ENCODE measurements at places on chromosomes 6 and 20.

- no peak for DNase-seq
Measured at GRCh38 chr6:52489881-52490280, 69.7 kb downstream of the EFHC1 start.

- no peak for DNase-seq
Measured at GRCh38 chr6:167652701-167653095, 174.0 kb upstream of the AFDN start.

GRCh38 chr6:98844244-98845210 is 10.2 kb downstream of the POU3F2 start:
- no peak for DNase-seq

GRCh38 chr6:36539814-36540568 is 7.3 kb downstream of the STK38 start:
- DNase-seq = no peak

DNA sequence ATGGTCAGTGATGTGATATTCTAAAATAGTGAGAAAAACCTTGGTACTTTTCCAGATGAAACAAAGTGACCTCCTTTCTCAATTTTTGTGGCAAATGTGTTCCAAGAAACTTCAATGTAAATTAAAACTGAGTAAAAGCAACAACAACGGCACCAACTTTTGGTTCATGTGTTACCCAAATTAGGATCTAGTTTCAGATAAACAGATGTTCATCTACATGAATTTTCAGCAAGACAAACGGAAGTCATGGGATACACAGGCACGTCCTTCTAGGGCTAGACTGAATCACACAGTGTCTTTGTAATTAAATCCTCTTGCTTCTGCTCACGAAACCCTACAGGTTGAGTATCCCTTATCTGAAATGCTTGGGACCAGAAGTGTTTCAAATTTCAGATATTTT is 915.2 kb downstream of the TFAP2A start:
- DNase-seq = no peak

- DNase-seq = no peak
Measured at GRCh38 chr6:35309611-35310264, 12.1 kb downstream of the DEF6 start.

DNA sequence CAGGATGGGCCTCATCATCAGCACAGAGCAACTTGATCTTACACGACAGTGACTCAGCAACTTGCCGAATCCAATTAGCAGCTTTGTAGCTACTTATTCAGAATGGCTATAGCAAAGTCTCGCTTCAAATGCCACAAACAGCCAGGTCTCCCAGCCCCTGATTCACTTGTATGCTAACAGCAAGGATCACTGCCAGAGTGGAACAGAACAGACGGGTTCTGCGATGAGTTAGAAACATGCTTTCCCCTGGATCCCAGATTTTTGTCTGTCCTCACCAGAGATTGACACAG is 254.4 kb downstream of the NRN1 start:
- DNase-seq = no peak

DNA sequence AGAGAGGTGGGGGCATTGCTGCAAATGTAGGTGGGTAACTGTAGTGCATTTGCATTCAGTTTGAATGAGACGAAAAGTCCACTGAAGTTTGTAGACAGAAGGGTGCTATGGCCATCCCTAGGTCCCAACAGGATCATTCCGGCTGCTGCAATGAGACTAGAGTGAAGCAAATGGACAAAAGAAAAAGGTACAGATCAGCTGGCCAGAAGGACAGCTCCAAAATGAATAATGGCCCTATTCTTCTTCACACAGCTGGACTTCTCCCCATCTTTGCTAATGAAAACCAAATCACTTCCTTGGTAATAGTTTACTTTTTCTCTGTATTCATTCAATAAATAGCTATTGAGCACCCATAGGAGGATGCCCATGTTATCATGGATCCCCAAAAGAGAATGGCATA is 56.4 kb upstream of the TPD52L1 start:
- no peak for DNase-seq

DNA sequence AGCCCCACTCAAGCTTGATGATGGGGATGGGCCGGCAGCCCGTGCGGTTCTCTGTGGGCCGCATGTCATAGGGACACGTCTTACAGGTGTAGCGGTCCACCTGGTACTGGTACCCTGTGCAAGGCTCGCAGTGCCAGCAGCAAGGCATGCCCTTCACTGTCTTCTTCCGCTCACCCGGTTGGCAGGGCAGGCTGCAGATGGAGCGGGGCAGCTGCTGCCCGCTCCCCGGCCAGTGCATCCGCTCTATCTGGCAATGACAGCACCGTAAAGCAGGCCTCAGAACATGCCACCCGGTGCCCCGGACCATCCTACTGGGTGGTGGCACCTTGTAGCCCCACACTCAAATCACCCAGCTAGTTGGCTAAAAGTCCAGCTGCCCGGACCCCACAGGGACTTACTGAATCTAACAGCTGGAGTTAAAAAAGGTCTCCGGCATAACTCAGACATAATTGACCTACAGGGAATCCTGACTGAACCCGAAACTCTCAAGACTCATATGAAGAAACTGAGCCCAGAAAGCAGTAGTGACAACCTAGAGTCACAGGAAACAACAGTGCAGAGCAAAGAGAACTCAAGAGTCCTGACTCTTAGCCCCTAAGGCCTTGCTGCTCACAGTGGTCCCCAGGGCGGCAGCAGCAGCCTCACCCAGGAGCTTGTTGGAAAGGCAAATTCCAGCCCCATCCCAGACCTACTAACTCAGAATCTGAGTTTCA is 109.4 kb downstream of the GRM4 start:
- no peak for DNase-seq

DNA sequence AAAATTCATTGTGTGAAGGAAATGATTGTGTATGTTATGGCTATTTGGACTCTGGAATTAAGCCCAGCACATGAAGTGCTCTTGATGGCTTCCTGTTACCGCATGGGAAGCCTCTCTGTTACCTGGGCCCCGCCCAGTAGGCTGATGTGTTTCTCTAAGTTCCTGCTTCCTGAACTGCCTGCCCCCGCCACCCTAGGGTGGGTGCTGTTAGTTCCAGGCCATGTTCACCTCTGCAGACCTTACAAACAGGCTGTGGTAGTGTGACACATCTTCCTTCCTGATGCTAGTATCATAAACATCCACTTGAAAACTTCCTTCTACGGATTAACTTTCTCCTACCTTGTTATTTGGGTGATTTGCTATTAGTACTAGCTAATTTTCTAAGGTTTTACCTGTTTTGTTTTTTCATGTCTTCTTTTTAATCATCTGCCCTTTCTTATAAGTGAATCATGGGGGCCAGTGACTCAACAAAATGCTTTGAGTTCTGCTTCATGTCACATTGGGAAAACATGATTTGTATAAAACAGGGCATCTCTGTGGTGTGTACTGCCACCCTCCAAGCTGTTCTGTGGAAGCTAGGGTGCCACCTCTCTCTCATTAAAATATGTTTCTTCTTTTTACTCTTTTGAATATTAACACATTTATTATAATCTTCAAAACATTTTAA is 40.6 kb downstream of the SH3BGRL2 start:
- DNase-seq = peak; percentile 2

DNA sequence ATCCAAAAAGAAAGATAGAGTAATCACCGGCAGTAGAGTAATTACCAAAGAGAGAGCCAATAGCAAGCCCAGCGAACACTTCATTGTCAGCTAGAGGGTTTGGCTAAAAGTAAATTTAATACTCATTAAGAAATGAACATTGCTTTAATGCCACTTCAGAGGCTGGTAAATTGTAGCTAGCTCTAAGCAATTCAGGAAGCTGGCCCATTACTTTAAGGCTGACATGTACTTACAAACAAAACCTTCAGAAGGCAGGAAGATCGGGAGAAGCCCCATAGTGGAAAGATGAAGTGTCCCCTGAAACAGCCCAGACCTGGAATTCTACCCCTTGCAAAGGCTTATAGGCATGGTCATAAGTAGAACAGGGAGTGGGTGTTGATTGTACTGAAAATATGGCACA is 396.6 kb upstream of the ID4 start:
- DNase-seq = no peak

DNA sequence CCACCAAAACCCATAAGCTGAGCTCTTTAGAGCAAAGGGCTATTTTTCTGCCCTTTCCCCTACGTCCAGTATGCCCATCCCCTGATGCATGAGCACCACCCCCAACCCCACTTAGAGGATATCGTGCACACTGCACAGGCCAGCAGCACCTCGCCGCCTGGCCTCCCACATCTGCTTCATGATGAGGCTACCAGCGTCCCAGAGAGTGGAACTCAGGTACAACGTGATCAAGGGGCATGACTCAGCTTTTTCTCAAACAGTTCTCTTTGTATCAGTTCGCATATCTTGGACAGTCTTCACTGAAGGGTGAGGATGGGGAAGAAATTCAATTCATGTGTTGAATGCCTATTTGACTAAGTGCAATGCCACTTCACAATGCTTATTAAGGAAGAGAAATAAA is 81.9 kb upstream of the QKI start:
- DNase-seq = no peak

- no peak for DNase-seq
Measured at GRCh38 chr20:58330249-58330648, 20.7 kb downstream of the RAB22A start.

DNA sequence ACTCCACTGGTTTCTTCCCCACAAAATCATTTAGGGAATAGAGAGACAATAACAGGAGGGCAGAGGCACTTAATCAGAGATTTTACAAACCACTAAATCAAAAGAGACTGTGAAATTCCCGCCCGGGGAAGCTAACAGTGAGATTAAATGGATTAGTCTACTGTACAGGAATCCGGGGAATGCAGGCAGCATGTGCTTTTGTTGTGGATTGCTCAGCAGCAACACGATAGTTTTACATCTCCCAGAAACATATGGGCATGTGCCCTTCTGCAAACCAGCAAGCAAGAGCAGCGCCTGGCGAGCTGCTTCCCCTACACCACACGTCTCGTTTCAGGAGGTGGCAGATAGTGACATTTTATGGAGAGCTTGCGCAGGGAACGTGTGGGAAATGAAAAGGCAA is 382.3 kb downstream of the CD83 start:
- DNase-seq = no peak

DNA sequence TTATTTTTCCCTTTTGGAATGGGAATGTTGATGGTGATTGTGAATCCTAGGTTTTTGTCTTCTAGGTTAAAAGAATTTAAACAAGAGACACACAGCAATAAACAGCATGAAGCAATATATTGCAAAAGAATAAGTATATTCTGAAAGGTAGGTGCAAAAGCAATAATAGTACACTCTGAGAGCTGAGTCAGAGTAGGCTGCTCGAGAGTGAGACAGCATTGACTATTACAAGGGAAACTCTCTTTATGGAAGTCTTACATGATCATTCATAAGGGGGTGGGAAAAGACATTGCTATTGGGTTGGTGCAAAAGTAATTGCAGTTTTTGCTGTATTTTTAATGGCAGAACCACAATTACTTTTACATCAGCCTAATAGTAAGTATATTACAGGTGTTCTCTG is 25.0 kb downstream of the FBXO5 start:
- no peak for DNase-seq

DNA sequence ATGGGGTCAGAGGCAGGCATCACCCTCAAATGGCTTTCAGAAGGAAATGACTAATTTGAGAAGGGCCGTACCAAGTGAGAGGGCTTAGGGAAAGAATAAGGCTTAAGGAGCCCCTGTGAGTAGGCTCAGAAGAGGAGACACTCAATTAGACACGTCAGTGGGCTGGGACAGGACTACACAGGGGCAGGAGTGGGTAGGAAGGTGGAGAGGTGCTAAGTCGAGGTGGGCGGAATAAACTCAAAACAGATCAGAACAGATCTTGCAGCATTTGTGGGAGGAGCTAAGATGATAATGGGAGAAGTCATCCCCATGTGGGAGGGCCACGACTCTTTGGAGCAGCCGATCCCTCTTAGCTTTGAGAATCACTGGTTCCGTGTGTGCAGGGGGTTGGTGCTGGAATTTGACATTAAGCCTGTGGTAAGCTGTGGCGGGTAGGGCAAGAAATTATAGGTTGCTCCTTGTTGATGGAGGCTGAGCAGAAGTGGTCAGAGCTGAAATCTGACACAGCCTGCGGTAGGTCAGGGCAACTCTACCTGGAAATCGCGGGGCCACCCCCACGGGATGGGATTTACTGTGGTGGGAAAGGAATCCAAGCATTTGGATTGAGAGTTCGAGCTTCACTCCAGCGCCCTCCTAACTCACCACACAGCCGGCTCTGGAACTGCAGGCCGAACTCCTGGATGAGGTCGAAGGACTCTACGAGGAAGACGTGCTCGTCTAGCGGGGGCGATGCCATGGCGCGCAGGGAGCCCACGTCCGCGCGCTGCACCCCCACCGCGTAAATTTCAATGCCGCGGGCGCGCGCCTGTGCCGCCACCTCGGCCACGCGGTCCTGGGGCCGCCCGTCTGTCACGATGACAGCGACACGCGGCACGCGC is 2.8 kb upstream of the RBPJL start:
- no peak for DNase-seq

GRCh38 chr6:62323818-62324431 is 37.9 kb upstream of the KHDRBS2 start:
- DNase-seq = no peak
